ENCODE measurements at places on chromosomes 1 and 21.

- DNase-seq = no peak
These were observed 226.9 kb upstream of the DEPDC1 start for GRCh38 chr1:68723791-68724190.

GRCh38 chr1:150971583-150972416, 2.8 kb downstream of the CERS2 start:
- DNase-seq = no peak

- no peak for DNase-seq
These were observed 65.9 kb downstream of the WDR64 start for GRCh38 chr1:241717975-241718374.

GRCh38 chr1:108858230-108858950, 1.5 kb upstream of the AKNAD1 start:
- DNase-seq = no peak

DNA sequence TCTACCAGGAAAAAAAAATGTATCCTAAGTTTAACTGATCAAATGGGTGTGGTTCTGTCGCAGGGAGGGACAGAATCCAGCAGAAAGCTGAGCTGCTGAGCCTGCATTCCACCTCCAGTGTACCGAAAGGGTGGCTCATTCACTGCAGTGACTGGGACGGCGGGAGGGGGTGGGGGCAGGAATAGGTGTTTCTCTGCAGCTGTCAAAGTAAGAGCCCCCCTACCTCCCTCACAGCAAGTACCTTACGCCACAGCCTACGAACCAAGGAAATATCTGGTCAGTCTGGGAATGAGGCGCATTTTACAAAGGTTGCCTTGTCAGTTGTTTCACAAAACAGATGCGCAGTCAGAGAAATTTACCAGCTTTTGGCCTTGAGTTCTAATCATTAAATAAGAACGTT, 1.7 kb downstream of the S100B start:
- no peak for DNase-seq

Data from stimulated activated CD4-positive, alpha-beta T cell treated with anti-CD3 and anti-CD28 coated beads, Interleukin-15, amount 100 ng/mL, for 1 hour (primary cell).